GM20000 (cell line): ENCODE measurements at places on chromosomes 2 and 18.

DNA sequence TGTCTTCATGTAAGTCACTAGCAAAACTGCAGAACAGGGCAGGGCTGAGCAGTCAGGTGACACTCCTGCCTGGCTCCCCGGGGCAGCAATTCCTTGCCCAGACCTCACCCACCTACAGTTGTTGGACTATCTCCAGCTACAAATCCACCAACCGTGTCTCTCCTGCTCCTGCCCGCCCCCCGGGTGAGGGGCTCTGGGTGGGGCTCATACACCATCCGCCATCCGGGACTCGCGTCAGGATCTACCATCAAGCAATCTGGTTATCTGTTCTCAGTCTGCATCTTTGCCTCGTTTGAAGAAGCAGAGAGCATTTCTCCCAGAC is 13.5 kb upstream of the GLI2 start:
- DNase-seq, result no peak

DNA sequence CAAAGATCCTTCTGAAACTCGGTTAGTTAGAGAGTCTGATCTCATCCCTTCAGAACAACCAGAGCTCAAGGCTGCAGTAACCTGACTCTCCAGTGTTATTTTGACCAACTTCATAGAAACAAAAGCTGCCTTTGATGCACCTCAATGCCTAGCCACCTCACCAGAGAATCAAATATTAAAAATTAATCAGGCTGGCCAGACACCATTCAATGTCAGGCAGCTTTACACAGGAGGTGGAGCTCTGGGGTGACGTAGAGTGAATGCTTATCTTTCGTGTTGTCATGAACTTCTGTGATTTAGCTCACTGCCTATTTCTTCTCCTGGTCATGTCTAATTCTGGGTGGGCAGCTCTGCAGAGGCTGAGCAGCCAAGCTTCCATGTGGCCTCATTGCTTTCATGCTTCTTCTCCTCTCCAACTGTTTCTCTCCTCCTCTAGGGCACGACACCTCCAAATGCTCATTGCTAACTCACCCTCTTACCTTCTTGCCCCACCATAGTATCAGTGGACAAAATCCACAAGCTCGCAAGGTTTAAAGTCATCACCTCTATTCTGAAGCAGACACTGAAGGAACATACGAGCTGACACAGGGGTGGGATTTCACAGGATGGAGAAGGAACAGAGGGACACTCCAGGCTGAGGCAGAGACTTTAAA is 39.4 kb downstream of the AAK1 start:
- no peak for DNase-seq

DNA sequence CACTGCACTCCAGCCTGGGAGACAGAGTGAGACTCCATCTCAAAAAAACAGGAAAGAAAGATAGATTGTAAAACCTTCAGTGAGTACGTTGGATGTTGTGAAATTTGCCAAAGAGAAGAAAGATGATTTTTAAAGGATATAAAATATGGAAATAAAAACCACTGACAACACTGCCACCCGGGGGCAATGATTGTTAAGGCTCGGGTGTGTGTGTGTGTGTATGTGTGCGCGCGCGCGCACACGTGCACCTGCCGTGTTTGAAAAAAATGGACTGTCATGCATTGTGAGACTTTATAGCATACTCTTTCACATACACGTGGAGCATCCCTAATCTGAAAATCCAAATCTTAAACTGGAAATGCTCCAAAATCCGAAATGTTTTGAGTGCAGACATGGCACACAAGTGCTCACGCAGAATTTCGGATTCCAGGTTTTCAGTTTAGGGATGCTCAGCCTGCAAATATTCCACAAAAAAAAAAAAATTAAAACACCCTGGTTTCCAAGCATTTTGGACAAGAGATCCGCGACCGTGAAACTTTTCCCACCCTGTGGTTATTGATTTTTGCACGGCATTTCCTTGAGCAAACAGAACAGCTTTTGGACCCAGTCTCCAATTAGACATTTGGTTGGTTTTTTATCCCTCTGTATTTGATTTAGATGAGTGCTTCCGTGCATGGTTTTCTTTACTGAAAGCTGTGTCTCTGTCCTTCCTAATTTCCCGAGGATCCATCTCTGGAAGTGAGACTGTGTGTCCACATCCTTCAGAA is 269.2 kb downstream of the AGAP1 start:
- DNase-seq, result no peak

- no peak for DNase-seq
Measured at GRCh38 chr2:106667478-106668070, 180.4 kb downstream of the CD8B2 start.

- DNase-seq, result no peak
Measured at GRCh38 chr2:34991508-34992274, 1363.9 kb upstream of the CRIM1 start.
